ENCODE measurements at places on chromosomes 1 and 21.

DNA sequence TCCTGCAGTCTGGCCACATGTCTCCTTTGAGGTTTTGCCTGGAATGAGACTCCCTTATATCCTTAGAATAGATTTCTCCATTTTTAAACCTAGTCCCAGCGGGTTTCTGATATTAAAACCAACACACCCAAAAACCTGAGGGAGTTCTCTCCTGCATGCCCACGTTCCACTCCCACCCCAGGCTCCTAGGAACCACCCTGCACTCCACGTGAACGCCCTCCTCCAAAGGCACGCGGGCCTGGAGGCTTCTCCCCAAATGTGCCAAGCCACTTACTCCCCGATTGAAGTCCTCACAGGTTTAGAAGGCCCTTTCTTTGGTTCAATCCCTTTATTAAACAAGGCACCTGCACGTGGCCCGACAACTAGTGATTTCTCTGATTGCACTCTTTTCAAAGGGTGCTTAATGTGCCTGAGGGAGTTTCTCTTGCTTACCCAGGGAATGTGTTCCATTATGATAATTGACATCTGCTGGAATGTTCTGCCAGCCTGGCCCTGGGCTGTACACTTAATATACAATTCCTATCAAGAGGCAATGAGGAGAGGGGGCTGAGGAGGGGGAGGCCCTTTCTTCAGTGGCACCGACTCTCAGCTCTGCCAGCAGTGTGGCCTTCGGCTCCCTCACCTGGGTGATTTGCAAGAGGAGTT is 104.3 kb upstream of the ADAR start:
- no peak for DNase-seq

- DNase-seq, result no peak
Measured at GRCh38 chr1:172556461-172556860, 23.5 kb downstream of the SUCO start.

DNA sequence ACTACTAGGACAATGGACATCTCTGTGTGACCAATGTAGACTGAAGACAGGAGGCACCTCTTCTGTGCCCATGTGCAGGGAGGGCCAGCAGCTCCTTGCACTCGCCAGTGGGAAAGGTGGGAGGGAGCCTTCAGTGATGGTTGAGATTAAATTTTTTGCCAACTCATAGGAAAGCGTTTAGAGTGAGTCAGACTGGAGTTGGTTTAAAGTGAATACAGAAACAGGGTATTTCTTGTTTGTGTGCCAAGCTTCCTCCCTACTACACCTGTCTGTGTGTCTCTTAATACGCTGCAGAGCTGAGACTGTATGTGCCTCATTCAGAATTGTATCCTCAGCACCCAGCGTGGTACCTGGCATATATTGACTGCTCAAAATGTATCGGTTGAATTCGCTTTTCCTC is 13.5 kb upstream of the COL16A1 start:
- no peak for DNase-seq

- peak; percentile 28 for DNase-seq
Measured at GRCh38 chr1:38000529-38001455, 4.5 kb downstream of the FHL3 start.

DNA sequence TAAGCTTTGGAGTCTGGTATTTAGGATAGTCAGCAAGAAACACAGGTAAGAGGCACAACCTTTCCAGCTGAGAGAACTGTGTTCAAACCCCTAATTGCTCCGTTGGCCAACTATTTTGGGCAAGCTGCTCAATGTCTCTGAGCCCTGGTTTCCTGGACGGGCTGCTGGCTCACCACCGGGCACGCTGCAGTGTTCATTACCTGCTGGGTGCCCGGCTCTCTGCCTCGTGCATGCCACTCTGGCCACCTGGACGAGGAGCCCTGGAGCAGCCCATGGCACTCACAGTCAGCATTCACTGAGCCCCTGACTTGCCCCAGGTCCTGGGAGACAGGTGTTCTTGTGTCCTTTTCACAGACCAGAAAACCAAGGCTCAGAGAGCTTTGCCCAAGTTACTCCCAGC is 51.0 kb downstream of the DMRTB1 start:
- DNase-seq, result no peak

- no peak for DNase-seq
Measured at GRCh38 chr1:4303303-4303702, 351.1 kb upstream of the AJAP1 start.

GRCh38 chr1:39761557-39762260 is 9.4 kb downstream of the OXCT2 start:
- DNase-seq, result no peak

GRCh38 chr1:3244927-3245315 is 175.9 kb downstream of the PRDM16 start:
- no peak for DNase-seq

- DNase-seq, result no peak
Measured at GRCh38 chr1:42935971-42936308, 22.7 kb downstream of the SLC2A1 start.

DNA sequence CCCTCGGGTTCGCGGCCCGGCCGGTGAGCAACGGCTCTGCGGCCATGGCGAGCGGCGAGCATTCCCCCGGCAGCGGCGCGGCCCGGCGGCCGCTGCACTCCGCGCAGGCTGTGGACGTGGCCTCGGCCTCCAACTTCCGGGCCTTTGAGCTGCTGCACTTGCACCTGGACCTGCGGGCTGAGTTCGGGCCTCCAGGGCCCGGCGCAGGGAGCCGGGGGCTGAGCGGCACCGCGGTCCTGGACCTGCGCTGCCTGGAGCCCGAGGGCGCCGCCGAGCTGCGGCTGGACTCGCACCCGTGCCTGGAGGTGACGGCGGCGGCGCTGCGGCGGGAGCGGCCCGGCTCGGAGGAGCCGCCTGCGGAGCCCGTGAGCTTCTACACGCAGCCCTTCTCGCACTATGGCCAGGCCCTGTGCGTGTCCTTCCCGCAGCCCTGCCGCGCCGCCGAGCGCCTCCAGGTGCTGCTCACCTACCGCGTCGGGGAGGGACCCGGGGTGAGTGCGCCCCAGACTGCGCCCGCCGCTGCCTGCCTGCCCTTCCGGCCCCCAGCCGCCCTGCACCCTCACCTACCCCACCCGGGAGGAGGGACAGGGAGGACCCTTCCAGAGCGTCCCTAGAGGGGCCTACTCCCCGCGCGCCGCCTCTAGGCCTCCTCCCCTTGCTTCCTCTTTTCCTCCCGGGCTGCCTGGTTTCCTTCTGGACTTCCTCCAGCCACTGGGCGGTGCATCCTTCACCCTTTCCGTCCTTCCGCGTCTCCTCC is at the start of gene RNPEP:
RNPEP (plus strand) TSS at position 26 of the 757 bp plus-strand sequence; CDS start at position 45, 19 bp downstream.
- peak; percentile 91 for DNase-seq

DNA sequence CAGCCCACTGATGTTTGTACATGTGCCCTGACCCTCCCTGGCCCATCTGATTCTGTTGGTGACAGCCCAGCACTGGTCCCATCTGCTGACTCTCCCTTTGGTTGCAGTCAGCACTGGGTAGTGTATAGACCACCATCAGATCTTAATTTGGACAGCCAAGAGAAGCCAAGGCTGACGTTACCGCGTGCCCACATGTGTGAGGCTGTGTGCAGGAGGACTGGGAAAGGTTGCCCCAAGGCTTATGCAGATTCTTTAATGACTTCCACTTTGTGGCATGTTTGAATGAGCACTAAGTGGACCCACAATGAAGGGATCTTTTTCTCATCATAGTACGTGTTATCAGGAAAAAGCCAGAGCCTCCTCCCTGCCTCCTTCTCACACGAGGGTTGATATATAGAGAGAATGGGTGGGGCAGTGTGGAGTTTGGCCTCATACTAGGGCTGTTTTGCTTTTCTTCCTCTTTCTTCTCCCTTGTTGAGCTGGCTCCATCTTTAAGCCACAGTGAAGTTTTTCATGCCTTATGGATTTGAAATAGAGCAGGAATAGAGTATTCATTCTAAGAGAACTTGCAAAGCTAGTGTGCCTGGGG is 93.5 kb downstream of the NAV1 start:
- no peak for DNase-seq

DNA sequence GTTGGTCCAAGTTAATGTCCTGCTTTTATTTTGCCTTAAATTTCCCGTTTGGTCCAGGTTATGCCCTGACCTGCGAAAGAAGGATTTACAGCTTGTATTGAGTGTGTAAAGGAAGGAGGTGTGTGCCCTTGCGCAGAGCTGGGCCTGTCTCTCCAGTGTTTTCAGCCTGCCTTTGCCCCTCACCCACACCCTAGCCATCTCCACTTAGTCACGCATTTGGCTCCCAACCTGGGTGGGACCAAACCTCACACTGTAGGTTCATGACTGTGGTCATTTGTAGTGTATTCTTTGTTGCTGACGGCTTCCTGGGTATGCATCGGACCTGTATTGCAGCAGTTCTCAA is 572 bp upstream of the SRSF10 start:
- DNase-seq, result peak; percentile 26

DNA sequence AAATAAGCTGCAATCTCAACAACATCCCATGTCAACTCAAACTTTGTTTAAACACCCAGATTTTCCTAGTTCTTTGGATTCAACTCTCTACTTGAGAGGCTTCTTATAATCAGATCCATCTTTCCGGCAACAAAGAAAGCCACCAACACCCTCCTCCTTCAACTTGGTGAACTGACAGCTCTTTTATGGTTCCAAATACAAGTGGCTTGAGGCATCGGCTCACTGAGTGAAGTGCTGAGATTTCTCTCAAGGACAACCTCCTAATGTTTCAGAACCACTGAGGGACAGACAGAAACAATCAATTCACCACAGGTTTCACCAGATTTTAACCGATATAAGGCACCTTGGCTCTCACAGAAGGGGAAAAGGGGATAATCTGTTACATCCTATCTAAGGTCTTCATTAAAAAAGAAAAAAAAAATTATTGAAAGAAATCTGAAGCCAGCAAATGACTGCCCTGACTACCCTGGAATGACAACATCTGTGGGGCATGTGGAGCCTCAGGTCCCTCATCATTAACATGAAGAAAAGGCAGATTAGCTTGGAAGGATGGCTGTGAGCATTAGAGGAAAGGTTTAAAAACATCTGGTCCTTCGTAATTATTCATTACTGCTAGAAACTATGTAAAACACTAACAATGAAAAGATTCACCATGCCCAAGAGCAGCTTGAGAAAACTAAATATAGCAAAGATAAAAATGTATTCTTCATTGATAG is 50.9 kb downstream of the PTPN14 start:
- DNase-seq, result no peak

DNA sequence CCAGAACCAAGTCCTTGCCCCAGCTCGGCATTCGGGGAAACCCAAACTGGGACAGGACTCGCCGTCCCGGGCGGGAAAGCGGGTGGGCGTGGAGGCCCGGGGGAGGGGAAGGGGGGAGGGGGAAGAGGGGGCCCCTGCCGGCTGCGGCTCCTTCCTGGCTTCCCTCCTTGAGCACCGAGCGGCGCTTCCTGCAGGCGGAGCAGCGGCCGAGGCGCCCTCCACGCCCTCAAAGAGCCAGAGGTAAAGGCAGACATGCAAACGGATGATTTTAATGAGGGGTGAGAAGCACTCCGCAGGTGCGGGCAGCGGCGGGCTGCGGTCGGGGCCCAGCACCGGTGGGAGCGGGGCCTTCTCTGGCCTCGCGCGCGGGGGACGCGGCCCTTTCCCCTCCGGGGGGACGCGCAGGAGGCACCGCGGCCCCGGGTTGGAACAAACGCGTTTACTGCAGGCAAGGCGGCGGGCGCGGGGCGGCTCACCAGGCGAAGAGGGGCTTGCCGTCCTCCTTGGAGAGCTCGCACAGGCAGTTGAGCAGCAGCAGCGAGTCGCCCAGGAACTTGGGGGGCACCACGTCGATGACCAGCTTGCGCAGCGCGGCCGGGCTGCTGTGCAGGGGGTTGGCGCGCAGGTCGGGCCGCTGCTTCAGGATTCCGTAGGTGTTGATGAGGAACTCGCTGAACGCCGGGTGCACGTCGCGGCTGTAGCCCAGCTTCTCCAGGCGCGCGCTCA is 5.7 kb upstream of the FTCD start:
- DNase-seq, result no peak

- DNase-seq, result no peak
Measured at GRCh38 chr1:50822035-50822776, 137.9 kb downstream of the FAF1 start.

All from suppressor macrophage treated with lipopolysaccharide for 4 hours (primary cell).